Naive B cell (primary cell): ENCODE measurements at places on chromosomes 3 and 15.

DNA sequence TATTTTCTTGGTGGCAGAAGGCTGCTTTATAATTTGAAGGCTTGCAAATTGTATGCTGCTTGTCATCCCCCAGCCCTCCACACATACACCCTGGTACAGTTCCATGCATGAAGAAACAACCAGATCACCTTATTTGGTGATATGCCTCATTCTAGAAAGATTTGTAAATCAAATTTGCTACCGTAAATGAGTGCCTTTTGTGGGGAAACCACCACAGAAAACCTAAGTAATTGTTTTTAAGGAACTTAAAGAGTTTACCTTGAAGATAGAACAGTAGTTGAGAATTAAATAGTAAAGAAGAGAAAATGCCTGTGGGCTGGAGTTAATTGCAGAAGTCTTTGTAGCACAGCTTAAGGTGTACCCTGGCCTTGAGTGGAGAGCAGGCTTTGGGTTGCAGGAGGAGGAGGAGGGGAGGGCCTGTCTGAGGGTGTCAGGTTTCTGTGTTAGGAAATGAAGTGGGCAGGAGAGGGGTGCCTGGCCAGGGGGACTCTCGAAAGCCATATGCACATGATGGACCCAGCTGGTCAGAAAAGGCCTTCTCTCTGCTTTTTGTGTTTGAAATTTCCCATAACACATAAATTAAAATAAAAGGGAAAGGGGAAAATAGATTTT, 6.9 kb downstream of the NIPA2 start:
- DNase-seq = no peak

GRCh38 chr15:34647569-34648293, 64.3 kb upstream of the GOLGA8B start:
- no peak for DNase-seq

- DNase-seq = no peak
These were observed 880.1 kb downstream of the CADM2 start for GRCh38 chr3:85838921-85839320.

- no peak for DNase-seq
These were observed 26.9 kb downstream of the BFSP2 start for GRCh38 chr3:133426721-133427120.

DNA sequence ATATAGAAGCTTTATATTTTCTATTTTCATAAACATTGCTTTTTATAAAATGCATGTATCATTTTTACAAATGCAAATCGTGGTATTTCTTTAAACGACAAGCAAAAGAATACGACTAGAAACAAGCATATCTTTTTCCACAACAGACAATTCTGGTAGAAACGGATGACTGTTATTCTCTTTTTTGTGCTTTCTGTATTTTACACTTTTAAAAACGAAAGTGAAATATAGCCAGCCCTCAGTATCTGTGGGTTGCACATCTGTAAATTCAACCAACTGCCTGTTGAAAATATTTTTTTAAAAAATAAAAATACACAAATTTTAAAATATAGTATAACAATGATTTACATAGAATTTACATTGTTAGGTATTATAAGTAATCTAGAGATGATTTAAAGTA, 61.3 kb downstream of the PRTG start:
- DNase-seq = no peak

DNA sequence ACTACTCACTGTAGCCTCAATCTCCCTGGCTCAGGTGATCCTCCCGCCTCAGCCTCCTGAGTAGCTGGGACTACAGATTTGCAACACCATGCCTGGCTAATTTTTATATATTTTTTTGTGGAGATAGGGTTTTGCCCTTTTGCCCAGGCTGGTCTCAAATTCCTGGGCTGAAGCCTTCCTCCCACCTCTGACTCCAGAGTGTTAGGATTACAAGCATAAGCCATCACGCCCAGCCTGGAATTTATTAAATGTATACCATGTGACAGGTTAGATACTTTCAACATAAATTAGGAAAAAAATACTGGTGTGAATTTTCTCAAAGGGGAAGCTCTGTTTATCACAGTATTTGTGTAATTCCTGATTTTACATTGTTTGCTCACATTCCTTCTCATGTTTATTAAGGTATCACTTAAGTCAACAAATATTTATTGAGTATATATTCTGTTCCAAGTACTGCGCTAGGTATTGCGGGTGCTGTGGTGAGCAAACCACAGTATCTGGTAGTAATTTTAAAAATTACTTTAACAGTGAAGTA, 24.8 kb downstream of the PPP4R2 start:
- no peak for DNase-seq

GRCh38 chr15:77021088-77021481, 26.2 kb downstream of the PSTPIP1 start:
- DNase-seq = no peak

- no peak for DNase-seq
These were observed 6.2 kb downstream of the MAP1A start for GRCh38 chr15:43523646-43524045.
